ENCODE measurements at places on chromosomes 1 and 21. TPM values are rescaled to one million over a fixed set of nuclear protein-coding genes. Genes with fewer than 3 reads are reported as not detected.

The TTC3 gene
- total RNA-seq = 61.8 TPM

The SHC1 gene
- total RNA-seq = 61.4 TPM

The KCNK1 gene
- 2.1 TPM for total RNA-seq

DNA sequence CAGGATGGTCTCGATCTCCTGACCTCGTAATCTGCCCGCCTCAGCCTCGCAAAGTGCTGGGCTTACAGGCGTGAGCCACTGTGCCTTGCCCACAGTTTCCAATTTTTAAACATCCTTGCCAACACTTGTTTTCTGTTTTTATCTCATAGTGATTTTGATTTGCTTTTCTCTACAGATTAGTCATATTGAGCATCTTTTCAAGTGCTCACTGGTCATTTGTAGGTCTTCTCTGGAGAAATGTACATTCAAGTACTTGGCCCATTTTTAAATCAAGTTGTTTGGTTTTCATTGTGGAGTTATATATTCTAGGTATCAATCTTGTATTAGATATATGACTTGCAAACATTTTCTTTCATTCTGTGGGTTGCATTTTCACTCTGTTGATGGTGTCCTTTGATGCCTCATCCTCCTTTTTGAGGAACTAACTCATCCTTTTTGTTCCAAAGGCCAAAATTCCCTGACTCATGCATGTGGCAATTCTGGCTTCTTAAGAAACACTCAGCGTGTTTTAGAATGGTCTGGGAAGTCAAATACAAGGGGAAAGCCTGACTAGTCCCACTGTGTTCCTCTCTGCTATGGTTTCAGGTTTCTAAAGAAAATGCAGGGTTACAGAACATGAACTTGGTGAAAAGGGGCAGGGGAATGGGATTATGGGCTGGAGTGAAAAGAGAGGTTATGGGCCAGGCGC lies 37.3 kb downstream of the PTAFR start:
- no peak for DNase-seq

DNA sequence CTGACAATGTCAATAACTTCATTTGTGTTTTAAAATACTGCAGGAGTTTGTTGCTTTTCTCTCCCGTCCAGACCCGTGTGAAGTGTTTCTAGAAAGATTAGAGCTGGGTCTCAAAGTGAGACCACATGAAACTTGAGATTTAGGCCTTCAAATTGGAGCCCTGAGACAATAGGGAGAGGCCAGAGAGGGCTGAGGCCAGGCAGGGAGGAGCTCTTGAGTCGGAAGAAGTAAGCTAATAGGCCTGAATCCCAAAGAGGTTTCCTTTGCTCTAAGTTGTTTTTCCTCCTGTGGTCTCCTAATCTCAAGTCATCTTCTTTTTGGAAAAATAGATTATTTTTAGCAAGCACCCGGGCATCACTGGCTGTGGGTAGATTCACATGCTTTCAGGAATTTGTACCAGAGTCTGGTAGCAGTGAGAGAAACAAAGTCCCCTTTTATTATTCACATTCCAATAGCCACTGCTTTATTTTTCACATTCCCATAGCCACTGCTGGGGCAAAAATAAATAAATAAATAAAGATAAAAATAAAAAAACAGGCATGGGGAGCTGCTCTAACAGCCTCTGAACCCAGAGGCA lies 25.6 kb downstream of the CD244 start:
- DNase-seq = no peak

DNA sequence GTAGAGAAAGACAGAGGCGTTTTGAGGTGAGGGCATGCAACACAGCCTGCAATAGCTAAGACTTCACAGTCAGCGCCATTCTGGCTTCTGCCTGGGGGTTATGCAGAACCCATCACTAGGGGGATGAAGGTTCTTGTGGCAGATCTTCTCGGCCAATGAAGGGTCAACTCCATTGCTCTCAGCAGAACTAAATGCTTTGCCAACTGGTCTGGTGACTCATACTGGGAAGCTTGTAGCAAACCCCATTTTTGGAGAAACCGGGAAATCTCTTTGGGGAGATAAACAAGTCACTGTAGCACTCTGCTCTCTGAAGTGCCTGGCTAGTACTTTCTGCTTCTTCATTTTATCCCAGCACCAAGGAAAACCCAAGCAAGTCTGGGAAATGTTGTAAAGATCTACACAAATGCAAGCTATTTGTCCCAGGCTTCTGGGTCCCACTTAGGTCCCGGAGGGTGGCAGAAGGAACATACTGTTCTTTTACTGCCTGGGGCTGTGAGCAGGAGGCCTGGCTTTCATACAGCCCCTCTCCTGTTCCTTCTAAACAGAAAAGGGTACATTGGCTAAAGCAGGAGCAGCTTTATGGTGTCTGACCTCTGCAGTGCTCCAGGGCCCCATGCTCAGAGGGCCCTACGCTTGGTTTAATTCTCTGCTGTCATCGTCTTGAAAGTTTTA lies 28.8 kb downstream of the SHISA4 start:
- no peak for DNase-seq

DNA sequence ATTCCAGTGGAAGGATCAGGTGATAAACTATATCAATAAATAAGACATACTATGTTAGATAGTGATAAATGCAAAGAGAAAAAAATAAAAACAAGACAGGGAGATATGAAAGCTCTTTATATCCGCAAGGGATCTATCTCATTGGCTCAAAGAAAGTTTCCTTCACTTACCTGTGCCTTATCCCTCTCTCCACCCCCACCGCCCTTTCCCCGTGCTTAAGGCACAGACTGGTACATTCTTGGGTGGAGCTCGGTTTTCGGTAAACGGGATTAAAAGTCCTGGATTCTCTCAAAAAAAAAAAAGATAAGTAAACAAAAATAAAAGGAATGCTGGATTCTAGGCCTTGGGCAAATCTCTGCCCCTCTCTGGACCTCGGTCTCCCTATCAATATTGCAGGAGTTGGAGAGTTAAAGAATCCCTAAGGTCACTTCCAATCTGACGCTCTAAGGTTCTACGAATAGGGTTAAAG lies 593 bp upstream of the DNAJC16 start:
- DNase-seq = no peak

- no peak for DNase-seq
These were observed 13.3 kb downstream of the ITGB3BP start for GRCh38 chr1:63509718-63510117.

- DNase-seq = no peak
These were observed 18.7 kb upstream of the KNCN start for GRCh38 chr1:46569884-46570725.

GRCh38 chr1:204530932-204531331 lies 14.7 kb downstream of the MDM4 start:
- DNase-seq = no peak

GRCh38 chr1:151817353-151817730 lies 12.1 kb upstream of the LINGO4 start:
- DNase-seq = no peak

All from activated T-helper 1 cell treated with anti-CD3 and anti-CD28 coated beads, Interleukin-12 subunit alpha, Interleukin-12 subunit beta, Interleukin-2, Interleukin-4 antibody, amounts not matched to agents 30 ng/mL and 10 ng/mL and 1 ng/mL, durations not matched to agents 14 hours and 24 hours and 36 hours (primary cell).